T-helper 9 cell (primary cell): ENCODE measurements at places on chromosomes 1 and 21.

GRCh38 chr1:51454554-51454953, 64.5 kb downstream of the EPS15 start:
- DNase-seq = no peak

- DNase-seq = no peak
These were observed 36.2 kb downstream of the LDLRAP1 start for GRCh38 chr1:25579292-25580252.

DNA sequence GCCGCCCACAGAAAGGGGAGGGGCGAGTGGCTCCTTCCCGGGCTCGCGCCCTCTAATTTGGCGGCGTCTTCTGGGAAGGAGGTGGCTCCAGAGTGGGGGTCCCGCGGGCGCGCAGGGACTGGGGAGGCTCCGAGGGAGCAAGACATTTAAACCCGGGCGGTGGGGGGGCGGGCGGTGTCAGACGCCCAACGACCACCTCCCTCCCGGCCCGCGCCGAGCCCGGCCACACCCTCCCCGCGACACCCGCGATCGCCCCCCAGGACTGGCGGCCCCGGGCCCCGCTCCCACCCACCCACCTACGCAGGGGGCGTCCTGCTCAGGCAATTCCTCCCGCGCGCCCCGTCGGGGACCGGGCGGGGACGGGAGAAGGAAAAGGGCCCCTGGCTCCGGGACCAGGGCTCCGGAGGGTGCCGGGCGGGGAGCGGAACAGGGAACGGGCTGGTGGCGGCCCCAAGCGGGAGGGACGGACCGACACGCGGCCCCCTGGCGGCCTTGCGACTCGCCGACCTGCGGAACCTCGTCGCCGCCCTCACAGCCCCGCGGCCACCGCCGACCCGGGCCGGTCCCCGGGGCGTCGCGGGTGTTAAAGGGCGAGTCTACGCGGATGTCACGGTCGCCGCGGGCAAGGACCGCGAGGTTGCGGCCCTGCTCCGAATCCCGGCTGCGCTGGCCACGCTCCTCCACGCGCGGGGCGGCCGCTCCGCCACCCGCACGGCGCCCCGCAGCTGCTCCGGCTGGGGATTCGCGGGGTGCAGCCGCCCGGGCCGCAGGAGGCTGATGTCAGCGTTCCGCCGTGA, 94.0 kb upstream of the FMN2 start:
- DNase-seq = no peak

- no peak for DNase-seq
These were observed 250.5 kb downstream of the PDE4B start for GRCh38 chr1:66043186-66043585.

GRCh38 chr1:26627954-26628353, 67.9 kb upstream of the ARID1A start:
- DNase-seq = no peak

- no peak for DNase-seq
These were observed 12.0 kb downstream of the CREG1 start for GRCh38 chr1:167541610-167542009.

- no peak for DNase-seq
These were observed 1.6 kb downstream of the UTP11 start for GRCh38 chr1:38014171-38014570.

- DNase-seq = no peak
These were observed 3.9 kb downstream of the UAP1 start for GRCh38 chr1:162565460-162565859.

- no peak for DNase-seq
These were observed 1908.7 kb downstream of the MRPL39 start for GRCh38 chr21:23698619-23699018.

DNA sequence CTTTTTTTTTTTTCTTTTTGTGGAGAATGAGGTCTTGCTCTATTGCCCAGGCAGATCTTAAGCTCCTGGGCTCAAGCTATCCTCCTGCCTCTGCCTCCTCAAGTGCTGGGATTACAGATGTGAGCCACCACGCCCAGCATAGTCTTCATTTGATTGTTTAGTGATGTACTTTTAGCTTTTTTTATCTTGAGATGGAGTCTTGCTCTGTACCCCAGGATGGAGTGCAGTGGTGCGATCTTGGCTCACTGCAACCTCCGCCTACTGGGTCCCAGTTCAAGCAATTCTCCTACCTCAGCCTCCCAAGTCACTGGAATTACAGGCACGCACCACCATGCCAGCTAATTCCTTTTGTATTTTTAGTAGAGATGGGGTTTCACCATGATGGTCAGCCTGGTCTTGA, 24.0 kb upstream of the LRRC3 start:
- DNase-seq = no peak

GRCh38 chr1:115596080-115596780, 45.5 kb upstream of the VANGL1 start:
- DNase-seq = no peak

- DNase-seq = no peak
These were observed 76.0 kb upstream of the RAB3GAP2 start for GRCh38 chr1:220348211-220348610.

GRCh38 chr21:29149808-29150425, 19.5 kb downstream of the MAP3K7CL start:
- DNase-seq = no peak

GRCh38 chr1:232542633-232543593, 87.0 kb downstream of the SIPA1L2 start:
- DNase-seq = no peak

GRCh38 chr1:79532555-79532954, 526.0 kb upstream of the ADGRL4 start:
- DNase-seq = no peak

DNA sequence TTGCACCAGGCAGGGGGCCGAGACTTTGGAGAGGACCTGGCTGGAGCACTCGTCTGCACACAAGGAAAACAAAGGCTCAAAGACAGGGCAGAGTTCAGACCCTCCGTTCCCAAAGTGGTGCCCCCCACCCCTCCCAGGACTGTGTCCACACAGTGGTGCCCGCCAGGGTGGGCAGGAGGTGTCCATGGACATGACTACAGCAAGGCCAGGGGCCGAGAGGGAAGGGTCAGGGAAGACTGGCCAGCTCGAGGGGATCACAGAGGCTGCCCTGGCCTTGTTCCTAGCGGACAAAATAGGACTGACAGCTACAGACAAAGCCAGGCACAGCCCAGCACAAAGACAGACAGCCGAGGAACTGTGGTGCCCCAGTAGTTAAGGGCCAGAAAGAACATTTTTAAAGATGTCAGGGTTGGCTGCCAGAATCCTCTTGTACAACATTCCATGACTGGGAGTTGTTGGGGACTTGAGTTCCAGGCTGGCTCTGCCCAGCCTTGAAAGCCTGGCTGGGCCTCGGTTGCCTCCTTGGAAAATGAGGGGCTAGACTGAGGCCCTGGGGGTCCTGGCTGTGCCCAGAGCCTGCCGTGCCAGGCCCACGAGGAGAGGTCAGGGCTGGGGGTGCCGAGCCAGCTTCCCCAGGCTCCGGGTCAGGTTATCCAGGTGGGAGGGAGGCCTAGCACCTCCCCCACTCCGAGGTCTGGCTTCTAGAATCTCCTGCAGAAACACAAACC, 63.7 kb downstream of the SLX9 start:
- DNase-seq = no peak

GRCh38 chr1:240008298-240008697, 83.4 kb upstream of the FMN2 start:
- no peak for DNase-seq

- DNase-seq = no peak
These were observed 5.8 kb downstream of the JMJD4 start for GRCh38 chr1:227729144-227729880.

DNA sequence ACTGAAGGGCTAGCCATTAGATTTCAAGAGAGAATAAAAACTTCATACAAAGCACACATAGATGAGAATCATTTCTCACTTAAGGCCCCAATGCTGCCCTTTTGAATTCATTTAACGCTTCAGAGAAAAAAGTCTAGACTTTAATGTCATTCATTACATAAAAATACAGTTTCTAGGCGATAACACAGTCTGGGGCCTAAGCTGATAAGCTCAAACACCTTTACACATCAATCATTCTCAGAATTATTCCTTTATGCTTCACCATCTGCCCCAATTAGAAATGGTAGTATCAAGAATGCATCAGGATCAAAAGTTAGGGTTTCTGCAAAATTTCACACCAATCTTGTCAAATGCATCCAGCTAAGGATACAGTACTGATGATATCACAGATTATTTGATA, 100.1 kb upstream of the HP1BP3 start:
- no peak for DNase-seq

- no peak for DNase-seq
These were observed 89.1 kb downstream of the MAN1C1 start for GRCh38 chr1:25705699-25706098.

- DNase-seq = no peak
These were observed 461.9 kb downstream of the LRRIQ3 start for GRCh38 chr1:73736125-73736524.

- DNase-seq = no peak
These were observed 104.7 kb downstream of the PCP4 start for GRCh38 chr21:39971956-39972355.

GRCh38 chr1:52544665-52545525, 8.0 kb downstream of the TUT4 start:
- no peak for DNase-seq

DNA sequence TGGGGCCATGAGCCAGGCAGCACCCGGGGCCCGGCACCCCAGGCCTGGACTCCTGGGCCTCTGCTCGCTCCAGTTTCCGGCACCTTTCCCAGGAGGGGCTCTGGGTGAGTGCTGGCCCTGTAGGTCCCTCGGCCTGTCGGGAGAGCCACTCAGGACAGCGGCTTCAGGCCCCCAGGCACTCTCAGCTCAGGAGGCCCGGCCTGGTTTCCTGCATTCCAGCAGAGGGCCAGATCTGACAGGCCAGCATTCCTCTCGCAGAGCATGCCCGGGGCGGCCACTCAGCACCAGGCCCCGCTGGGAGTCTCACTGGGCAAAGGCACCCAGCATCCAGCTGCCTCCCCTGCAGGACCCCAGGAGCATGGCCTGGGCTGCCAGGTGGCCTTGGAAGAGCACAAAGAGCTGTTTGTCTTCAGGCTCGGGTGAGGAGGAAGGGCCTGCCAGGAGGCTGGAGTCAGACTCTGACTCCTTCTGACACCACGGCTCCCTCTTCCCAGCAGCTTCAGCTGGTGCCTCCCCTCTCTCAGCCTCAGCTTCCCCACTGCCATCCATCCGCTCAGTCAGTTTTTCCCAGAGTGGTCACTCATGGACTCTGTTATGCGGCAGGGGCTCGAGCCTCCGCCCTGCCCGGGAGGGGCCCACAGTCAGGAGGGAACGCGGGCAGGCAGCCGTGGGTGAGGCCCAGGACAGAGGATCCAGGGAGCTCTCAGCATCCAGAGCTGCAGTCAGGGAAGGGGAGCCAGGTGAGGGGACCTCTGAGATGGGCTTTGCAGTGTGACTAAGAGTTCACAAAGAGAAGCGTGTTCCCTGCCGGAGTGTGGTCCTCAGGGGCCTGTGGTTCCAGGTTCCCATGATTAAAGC, 51.7 kb downstream of the WNT9A start:
- DNase-seq = no peak

DNA sequence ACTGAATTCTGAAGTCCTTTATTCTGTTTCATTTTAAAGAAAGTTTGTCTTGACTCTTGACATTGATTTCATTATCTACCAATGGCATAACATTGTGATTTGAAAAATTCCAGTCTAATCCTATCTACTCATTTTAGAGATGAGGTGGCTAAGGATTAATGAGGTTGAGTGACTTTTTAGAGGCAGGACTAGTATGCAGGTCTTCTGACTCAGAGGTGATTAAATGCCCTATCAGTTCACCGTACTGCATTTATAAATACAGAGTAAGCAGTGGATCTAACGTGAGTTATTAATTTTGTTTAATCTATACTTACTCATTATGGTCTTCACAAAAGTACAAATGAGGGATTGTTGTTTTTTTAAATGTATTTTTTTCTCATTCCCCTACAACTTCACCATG, 277.6 kb downstream of the PTBP2 start:
- no peak for DNase-seq

DNA sequence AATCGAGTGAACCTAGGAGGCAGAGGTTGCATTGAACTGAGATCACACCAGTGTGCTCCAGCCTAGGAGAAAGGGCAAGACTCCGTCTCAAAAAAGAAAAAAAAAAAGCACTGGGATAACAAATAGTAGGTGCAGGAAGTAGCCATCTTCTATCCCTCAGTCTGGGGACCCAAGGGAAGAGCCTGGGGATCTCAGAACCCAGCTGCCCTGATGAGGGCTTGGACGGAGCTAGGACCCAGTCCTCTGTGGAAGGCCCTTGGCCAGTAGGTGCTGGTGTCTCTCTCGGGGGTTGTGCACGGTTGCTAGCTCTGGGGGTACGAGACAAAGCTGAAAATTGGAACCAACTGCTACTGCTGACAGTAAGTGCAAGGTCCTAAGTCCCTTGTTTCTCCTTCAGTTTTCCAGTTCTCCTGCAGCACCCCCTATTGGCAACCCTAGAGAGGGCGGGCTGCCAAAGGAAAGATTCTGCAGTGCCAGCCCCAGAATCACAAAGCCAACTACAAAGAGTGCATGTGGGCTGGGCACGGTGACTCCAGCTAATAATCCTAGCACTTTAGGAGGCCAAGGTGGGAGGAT, 57.6 kb upstream of the KIF1B start:
- DNase-seq = no peak

GRCh38 chr1:12600880-12601633, 17.0 kb downstream of the DHRS3 start:
- DNase-seq = peak; percentile 59

DNA sequence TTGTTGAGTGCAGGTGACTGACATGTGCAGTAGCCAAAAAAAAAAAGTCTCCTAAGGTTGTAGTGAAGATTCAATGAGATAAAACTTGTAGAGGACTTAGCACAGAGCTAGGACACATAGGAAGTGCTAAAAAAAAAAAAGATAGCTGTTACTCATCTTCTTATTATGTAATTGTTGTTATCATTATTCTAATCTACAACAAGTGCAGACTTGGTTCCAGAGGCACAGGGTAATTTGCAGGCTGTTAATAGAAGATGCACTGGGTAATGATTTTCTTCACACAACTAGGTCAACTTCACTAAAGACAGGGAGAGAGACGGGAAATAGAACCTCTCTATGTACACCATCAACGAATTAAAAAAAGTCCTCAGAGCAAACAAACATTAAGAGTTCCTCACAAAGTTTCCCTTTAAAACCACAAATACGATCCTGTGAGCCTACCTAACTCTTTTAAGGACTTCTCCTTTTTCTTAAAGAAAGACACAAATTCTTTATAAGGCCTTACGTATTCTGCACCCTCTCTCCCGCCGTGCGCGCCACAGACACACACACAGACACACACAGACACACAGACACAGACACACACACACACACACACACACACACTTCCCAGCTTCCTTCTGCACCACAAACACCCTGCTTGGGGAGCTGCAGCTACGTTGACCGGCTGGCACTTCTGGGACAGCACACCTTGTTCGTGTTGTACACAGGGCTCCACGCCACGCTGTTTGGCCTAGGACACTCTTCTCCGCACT, 49.8 kb upstream of the GADD45A start:
- no peak for DNase-seq

DNA sequence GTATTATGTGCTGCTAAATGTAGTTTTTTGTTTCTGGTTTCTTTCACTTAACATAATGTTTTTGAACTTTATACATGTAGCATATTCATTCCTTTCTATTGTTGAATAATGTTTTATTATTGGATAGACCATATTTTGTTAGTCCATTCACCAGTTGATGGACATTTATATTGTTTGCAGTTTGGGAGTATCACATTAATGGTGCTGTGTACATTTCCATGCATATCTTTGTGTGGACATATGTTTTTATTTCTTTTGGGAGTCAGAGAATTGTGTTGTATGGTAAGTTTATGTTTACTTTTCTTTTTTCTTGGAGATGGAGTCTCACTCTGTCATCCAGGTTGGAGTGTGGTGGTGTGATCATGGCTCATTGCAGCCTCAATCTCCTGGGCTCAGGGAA, 134.6 kb downstream of the MAST2 start:
- DNase-seq = no peak
